ENCODE measurements at places on chromosomes 5 and 9.

- DNase-seq: no peak
Observed at GRCh38 chr9:92345582-92345981, 19.8 kb downstream of the CENPP start.

GRCh38 chr9:92745331-92745730 lies 19.3 kb downstream of the BICD2 start:
- DNase-seq: no peak

- no peak for DNase-seq
Observed at GRCh38 chr5:136656811-136657210, 291.5 kb upstream of the TRPC7 start.

- no peak for DNase-seq
Observed at GRCh38 chr5:35908228-35908627, 30.2 kb downstream of the CAPSL start.

- no peak for DNase-seq
Observed at GRCh38 chr9:110050925-110051355, 157.0 kb downstream of the C9orf152 start.

DNA sequence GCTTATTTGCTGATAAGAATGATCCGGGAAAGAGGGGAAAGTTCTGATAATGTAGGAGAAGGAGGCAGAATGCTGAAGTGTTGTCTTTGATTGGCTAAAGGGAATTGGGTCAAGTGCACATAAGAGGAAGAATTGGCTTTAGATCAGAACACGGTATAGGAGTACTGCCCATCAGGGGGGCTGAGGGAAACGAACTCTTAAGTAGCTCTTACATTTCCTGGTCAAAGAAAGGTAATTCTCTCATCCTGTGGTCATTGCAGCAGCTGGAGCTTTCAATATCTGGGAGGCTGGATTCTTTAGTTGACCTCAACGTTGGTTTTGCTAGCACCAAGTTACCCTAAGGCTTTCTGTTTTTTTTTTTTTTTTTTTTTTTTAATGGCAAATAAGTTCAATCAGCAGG lies 178.7 kb upstream of the NR3C1 start:
- DNase-seq: no peak

GRCh38 chr5:142319560-142320429 lies 5.0 kb downstream of the SPRY4 start:
- no peak for DNase-seq

DNA sequence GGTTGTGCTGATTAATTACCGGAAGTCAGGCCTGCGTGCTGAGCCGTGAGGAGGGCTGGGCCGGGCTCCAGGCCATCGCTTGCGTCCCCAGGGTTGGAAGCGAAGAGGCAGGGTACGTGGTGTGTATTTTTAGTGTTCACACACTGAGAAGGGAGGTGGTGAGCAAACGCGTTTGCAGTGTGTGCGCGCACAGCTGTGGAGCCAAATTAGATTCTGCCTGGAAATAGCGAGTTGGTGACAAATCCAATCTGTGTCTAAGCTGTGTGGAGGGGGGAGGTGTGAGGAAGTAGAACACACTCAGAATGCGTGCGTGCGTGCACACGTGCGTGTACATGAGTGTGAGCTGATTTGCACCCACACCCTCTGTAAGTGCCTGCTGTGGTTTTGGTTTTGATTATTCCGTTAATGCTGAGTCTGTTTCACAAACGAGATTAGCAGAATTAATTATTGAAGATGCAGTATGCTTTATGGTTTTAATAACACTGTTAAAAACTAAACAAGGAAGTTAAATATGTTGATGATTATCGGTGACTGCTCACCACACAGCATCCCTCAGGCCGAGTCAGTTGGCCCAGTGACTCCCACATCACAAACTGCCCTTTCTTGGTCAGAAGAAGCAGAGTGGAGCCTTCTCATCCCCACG lies 111.8 kb upstream of the FCN2 start:
- no peak for DNase-seq

GRCh38 chr9:20788526-20789451 lies 104.7 kb downstream of the FOCAD start:
- DNase-seq: no peak

- no peak for DNase-seq
Observed at GRCh38 chr9:101029315-101030085, 973 bp downstream of the PLPPR1 start.

- no peak for DNase-seq
Observed at GRCh38 chr5:86749841-86750240, 132.1 kb downstream of the COX7C start.

GRCh38 chr9:34884747-34885189 lies 73.3 kb upstream of the PHF24 start:
- no peak for DNase-seq

- DNase-seq: no peak
Observed at GRCh38 chr9:132485393-132485792, 75.4 kb downstream of the CFAP77 start.

GRCh38 chr5:1723957-1724821 lies 75.4 kb downstream of the MRPL36 start:
- no peak for DNase-seq

GRCh38 chr9:29214154-29214689 lies 1640.9 kb upstream of the C9orf72 start:
- no peak for DNase-seq

GRCh38 chr5:148640471-148640870 lies 13.9 kb downstream of the HTR4 start:
- no peak for DNase-seq

DNA sequence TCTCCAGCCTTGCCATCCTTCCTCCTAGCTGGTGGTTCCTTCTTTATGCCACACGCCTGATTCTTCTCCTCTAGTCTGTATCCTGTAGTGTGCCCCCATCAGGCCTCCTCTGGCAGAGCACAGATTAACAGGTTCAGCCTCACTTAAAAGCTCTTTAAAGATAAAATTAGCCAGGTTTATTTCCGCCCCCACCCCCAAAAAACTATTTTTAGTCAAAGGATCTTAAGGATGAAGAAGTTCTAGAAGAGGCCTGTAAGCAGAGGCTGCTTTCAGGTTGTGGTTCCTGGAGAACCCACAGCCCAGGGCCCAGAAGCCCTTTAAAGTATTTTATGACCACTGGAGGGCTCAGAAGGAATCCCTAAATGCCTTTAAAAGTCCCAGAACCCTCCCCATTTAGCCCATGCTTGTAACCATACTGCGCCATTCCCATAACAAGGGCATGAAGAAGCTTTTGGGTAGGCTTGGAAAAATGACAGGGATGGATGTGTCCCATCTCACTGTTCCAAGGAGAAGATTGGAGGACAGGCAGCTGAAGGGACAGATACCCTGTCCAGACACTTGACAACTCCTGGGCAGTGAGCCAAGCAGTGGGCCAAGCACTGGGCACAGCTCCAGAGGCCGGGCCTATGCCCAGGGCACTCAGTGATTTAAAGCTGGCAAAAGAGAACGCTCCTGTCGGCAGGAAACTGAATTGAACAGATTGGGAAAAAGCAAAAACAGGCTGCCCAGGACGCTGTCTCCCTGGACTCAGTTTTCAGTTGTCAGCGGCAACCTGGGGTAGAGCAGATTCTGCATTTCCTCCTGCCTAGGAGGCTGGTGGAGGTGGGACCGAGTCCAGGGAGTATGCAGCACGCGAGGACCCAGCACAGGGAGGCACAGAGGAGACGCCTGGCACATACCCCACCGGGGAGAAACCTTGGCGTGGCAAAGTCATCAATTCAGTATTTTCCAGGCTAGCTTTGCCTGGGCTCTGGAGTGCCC lies 106.3 kb upstream of the SSBP2 start:
- DNase-seq: no peak

DNA sequence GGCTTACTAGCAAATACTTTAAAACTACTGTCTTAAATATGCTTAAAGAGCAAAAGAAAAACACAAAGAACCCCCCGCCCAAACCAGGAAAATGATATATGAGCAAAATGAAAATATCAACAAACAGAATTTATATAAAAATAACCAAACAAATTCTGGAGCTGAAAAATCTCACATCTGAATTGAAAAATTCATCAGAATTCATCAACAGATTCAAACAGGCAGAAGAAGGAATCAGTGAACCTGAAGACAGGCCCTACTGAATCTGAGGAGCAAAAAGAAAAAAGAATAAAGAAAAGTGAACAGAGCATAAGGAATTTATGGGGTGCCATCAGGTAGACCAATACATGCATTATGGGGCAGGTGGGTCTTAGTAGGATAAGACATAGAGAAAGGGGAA lies 49.8 kb upstream of the SPTLC1 start:
- no peak for DNase-seq

DNA sequence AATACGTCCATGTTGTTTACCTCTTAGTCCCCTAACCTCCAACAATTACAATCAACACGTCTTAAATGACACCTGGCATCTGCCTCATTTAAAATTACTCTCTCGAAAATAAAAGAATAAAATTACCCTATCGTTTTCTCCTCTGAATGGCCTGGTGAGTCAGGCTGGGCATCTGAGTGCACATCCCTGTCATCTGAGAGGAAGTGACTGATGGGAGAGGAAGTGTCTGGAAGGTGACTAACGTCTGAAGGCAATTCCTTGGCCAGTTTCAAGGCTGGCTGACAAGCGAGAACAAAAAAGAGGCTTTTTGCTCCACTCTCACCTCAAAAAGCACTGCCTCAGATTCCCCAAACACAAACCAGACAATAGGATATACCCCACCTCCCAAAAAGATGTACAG lies 57.7 kb downstream of the MAPKAP1 start:
- no peak for DNase-seq

DNA sequence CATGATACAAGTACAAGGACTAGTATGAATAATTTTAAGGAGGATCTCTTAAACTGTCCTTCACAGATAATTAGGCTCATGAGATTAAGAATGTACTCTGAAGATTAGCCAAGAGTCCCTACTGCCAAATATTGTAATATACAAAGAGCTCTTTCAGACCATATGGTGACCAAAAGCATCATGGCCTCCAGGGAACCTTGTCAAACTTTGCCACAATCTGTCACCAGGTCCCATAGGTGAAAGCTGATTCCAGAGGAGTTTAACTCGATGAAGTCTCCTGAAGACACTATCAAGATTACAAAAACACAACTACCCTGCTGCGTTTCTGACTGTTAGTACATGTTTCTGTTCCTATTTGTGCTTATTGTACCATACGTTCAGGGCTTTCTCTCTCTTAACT lies 395.4 kb upstream of the ITGA1 start:
- no peak for DNase-seq

DNA sequence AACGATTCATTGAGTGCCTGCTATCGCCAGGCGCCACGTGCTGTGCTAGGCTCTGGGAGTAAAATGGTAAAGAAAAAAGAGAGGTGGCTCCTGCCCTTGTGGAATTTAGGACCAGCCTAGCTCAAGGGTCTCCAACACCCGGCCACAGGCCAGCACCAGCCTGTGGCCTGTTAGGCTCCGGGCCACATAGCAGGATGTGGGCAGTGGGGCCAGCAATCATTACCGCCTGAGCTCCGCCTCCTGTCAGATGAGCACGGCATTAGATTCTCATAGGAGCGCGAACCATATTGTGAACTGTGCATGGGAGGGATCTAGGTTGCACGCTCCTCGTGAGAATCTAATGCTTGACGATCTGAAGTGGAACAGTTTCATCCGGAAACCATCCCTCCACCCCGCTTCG lies 1.5 kb downstream of the RMRP start:
- DNase-seq: no peak

DNA sequence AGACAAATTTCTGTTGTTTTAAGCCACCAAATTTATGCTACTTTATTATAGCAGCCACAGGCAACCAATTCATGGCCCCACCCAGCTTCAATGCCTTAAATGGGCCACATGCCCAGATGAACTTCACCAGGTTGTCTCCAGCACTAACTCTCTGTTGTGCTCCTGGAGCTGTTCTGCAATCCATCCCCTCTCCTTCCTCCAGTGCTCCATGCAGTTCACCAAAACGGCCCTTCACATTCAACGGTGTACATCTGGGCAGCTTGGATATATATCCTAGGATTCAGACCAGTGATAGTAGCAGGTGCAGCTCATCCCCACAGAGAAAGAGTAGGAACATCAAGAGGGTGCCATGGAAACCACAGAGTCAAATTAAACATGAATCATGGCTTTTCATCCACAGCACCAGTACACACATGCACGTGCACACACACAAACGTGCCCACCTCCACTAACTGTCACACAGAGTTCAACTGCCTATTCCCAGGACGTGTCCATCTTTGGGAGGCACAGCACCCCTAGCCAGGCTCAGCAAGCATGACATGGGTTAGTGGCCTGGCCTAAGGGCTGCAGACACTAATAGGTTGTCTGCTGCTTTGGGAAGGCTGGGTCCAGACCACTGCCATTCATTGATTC lies 134.5 kb downstream of the MED10 start:
- no peak for DNase-seq

DNA sequence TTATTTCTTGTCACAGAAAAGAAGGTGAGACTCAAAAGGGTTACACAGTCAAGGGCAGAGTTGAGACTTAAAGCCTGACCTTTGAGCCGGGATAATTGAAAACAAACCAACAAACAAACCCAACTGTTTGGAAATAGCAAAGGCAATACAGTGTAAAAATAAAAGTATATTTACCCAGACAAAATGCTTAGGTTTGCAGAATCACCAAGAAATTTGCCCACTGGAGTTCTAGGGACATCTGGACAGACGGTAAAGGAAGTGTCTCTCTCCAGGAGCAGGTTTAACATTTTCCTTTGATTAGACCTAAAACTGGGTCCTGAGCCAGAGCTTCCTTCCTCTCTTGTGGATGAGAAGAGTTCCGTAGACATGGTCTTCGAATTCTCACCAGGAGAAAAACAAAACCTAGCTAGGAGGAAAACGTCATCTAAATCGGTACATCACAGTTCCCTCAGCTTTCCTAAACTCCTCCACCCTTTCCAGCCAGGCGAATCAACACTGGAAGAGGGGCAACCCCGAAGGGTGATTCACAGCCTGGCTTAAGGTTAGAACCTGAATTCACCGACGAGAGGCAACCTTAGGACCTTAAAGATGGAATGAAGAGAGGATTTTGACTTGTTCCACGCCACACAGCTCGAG lies 673 bp downstream of the CDC25C start:
- DNase-seq: no peak

GRCh38 chr9:137174722-137175293 lies 3.0 kb upstream of the TMEM210 start:
- no peak for DNase-seq

GRCh38 chr5:143084407-143084806 lies 314.2 kb downstream of the ARHGAP26 start:
- DNase-seq: no peak

DNA sequence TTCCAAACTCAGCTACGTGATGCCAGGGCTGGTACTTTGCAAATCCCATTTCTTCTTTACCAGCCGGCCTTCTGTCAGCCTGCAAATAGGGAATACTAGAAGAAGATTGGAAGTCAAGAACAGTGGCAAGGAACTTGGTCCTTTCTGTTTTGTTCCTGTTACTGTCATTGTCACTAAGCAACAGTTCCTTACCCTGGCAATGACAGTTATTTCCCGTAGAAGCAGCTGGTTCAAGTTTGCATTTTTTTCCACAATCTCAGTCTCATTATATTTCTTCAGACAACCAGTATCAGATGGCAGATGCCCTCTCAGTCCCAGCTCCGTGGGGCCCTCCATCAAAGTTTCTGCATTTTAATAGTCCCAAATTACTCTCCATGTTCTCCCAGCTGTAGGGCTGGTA lies 9.1 kb upstream of the C1QTNF2 start:
- DNase-seq: no peak

GRCh38 chr9:118931941-118932340 lies 437.3 kb downstream of the BRINP1 start:
- no peak for DNase-seq

GRCh38 chr9:124239249-124240073 lies 18.3 kb upstream of the NEK6 start:
- DNase-seq: no peak
